ENCODE measurements at places on chromosomes 5 and 9.
A peak's percentile ranks its signal among the peaks of the same experiment; 100 is the strongest.

GRCh38 chr5:156798201-156798600, 51.9 kb upstream of the PPP1R2B start:
- DNase-seq = no peak

GRCh38 chr9:128416432-128417019, 4.1 kb upstream of the CERCAM start:
- no peak for DNase-seq

DNA sequence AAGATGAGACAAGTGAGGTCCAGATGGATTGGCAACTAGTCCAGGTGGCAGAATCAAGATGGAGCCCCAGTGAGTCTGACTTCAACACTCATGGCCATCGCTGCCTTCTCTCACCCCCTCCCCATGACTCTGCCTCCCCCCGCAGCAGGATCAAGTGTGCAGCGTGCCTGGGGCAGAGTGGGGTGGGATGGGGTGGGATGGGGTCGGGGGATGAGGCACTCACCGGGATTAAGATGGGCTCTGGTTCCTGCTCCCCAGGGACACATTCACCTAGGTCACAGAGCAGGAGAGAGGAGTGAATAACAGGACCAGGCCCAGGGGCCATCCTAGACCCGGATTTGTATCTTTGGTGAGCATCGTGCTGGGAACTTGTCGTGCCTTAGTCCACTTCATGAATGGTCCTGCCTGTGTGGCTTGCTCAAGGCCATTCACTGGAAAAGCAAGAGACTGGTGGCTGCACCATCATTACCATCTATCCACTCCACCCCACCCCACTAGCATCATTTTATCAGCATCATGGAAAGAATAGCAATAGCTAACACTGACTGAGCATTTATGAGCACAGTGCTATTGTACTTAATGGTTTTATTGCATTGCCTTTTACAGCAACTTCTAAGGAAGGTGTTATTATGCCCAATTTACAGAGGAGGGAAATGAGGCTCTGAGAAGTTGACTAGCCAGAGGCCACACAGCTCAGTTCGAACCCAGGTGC, 8.5 kb downstream of the AMBP start:
- no peak for DNase-seq

DNA sequence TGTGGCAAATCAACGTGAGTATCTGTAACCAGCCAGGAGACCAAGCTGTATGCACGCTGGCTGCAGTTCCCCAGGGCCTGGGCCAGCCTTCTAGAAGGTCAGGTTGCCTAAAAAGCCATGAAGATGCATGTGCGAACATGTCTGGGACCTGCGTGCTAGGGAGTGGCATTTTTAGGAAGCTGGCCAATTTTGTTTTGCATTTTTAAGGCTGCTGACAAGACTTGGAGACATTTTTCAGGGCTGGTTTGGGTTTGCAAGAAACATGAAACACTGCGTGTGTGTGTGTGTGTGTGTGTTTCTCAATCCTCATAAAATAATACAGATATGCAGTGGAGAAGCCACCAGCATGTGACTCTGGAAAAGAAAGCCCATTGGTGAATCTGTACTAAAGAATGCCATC, 5.1 kb downstream of the TGFBI start:
- DNase-seq = no peak

DNA sequence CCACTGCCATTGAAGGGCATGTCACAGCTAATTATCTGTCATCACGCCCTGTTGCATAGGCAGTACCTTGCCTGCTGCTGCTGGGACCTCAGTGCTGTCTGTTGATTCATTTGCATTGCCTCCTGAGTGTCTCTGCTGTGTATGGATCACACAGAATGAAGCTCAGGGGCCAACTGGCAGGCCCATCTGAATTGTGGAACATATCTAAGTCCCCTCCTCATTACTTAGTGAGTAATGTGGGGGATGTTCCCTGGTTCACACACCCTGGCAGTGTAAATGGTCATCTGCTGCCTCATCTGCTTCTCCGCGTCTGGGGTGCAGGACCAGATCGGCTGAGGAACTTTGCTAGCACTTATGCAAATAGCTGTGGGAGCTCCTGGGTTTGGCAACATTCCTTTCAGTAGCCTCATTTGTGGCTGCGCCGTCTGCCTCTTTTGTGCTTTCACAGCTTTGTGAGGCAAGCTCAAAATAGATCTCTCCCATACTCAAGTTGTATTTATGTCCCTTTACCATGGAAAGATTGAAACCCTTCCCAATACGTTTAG, 25.4 kb downstream of the TYRP1 start:
- DNase-seq = peak; percentile 91

DNA sequence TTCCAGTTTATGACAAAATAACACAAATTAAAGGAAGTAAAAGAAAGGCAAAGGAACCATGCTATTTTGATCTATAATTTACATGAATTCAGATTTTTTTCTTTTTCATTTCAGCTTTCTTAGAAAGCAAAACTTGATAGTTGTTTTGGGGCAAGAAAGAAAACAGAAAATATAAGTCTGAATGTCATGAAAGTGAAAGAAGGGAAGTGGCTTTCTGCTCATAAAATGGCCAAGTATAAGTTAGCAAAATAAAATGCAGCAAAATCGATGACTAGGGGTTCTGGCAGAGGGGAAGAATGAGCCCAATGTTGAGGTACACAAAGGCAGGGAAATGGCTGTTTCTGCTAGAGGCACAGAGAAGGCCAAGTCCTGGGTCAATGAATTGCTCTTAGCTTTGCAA, 3.0 kb upstream of the IFNW1 start:
- DNase-seq = no peak

DNA sequence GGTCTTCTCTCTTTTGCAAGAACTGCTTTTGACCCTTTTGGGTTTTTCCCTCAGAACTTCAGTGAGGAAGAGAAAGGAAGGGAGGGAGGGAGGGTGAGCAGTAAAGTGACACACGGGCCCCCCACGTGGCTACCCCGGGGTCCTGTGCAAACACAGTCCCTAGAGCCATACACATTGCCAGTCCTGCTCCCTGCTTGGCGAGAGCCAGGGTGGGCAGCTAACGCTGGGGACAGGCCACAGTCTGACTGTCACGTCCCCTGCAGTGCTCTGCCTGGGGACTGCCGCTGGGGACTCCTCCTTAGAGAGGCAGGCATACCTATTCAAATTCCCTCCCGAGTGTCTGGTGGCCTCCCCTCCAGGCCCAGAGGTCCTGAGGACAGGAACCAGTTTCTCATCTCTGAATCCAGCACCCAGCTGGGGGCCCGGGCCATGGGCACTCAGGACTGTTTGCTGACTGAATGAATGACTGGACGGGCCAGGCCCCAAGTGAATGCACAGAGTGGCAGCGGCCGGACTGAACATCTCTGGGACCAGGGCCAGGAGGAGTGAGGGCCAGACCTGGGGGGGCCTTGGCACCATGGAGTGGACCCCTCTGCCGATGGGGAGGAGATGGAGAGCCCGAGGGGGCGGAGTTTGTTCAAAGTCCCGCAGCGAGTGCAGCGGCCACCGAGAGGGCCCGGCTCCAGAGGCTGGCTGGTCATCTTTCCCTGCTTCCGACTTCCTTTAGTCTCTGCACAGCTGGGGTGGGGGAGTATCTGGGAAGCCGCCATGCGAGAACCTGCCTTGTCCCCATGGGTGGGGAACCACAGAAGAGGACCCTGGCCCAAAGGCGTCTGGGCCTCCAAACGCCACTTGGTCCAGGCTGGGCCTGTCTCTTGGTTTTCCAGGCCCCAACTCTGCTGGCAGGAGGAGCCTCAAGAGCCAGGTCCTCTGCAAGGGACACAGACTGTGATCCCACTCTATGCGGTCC, 5.8 kb downstream of the CCDC187 start:
- peak; percentile 68 for DNase-seq

Data from posterior cingulate gyrus (tissue), 11 donors.